Cerebellum (tissue), 4 donors: ENCODE measurements at places on chromosomes 3 and 15. TPM values are rescaled to one million over a fixed set of nuclear protein-coding genes. Genes with fewer than 3 reads are reported as not detected.

Gene UTS2B
- total RNA-seq = 0.64 TPM

Gene CCDC9B
- 0.73 TPM for total RNA-seq

Gene FBXO22
- total RNA-seq = 25.1 TPM

Gene HHLA2
- total RNA-seq = 0.18 TPM

DNA sequence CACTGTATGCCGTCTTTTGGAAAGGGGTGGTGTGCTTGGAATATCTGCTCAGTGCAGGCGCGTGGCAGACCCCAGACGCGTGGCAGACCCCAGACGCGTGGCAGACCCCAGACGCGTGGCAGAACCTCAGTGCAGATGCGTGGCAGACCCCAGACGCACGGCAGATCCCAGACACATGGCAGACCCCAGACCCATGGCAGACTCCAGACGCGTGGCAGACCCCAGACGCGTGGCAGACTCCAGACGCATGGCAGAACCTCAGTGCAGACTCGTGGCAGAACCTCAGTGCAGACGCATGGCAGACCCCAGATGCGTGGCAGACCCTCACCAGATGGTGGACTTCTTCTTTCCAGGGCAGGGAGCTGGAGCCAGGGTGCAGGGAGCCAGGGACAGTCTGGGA is 637 bp upstream of the MUC4 start:
- DNase-seq = no peak

DNA sequence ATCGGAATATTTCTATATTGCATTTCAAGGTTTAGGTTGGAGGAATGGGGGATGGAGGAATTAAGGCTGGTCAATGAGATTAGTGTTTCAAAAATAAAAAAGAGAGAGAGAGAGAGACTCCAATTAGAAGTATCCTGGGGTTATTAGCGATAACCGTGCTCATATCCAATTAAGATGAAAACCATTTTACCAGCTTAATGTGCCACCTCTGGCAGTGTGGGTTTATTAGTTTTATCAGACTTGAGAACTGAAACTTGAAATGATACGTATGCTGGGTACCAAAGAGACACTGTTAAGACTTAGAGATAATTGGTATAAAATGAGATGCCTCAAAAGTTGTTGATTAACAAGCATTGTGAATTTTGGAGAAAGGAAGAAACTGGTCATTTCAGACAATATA is 251.5 kb upstream of the NR2F2 start:
- DNase-seq = no peak

DNA sequence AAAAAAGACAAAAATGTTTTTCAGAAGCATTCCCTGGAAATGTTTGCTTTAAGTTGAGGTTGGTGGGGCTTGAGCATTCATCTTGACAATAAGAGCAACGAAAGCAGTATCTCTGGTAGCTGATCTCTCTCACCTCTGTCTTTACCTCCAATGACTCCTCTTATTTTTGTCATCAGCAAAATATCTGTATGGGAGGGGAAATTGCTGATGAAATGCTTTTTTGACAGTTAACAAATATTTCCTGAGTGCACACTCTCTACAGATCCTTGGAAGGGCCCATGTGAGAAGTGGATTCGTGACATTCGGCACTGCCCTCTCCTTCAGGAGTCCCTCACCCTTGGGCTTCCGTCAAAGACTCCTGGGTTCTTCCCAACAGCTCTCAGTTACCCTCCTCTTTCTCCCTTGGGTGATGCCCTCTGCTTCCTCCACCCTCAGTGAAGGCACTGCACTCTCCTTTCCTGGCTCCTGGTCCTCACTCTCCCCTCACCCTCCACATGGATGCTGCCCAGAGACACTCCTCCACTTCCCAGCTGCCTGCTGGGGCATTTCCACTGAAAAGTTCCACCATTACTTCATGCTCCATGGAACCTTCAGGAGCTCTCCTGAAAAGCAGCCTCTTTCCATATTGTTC is 2.9 kb upstream of the CGNL1 start:
- no peak for DNase-seq

DNA sequence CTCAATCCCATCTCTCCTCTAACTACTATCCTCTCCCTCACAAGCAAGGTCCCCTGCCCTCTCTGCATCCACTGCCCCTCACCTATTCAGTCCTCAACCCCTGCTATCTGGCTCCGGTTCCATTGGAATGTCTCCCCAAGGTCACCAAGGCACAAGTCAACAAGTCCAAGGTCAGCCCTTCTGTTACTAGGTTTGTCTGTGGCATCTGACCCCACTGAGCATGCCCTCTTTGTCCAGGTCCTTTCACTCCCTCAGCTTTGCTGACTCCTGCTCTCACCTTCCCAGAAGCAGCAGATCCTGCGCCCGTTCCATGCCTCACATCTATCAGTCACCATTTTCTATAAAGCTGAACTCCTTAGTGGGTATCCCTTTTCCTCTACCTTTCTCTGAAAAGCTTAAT is 8.3 kb upstream of the SEMA7A start:
- no peak for DNase-seq

DNA sequence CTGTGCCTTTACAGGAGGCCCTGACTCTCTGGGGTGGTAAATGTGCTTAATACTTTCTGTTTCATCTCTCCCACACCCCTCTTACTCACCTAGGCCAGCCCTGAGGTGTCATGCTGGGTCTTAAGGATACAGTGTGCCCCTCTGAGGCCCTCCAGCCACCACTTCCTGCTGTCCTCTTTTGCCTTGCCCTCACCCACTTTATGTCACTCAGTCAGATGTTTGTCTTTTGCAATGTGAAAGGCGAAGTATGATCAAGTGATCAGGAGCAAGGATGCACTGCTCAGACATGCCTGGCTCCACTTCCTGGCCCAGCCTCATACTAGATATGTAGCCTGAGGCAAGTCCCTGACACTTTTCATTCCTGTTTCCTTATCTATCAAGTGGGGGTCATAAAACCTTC is 339.0 kb upstream of the NR2E3 start:
- DNase-seq = no peak

DNA sequence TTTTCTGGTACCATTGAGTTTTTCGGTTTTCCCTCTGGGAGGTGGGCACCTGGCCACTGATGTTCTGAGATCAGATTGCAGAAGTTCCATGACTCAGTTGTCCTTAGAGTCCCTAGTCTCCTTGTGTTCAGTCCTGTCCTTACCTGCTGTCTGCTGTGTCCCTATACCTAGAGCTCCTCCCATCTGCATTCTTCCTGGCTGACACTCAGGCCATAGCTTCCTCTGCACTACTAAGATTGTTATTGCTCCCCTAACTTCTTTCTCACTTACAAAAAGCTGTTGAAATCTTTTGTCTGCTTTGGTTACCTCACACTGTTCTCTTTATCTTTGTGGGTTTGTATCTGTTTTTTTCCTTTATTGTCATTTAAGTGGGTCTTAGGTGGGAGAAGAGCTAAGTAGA is 13.2 kb downstream of the USP3 start:
- DNase-seq = no peak

- DNase-seq = no peak
These were observed 236.0 kb upstream of the GOLGA6L4 start for GRCh38 chr15:83999396-84000135.

DNA sequence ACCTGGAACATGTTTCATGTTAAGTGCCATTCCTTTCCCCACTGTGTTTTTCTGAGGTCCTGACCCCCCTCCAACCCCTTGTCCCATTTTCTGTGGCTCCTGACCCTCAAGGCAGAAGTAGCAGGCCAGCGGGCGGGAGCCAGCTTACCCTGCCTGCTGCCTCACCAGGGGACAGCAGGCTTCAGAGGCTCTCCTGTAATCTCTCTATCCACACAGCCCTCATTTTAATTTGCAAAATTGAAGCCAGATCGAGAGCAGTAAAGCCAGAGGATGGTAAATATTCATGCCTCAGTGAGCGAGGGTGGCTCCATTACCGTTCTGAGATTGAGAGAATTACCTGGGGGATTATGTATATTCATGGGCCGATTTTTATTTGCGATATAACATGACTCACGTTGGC is 147.6 kb downstream of the DNAJB8 start:
- DNase-seq = no peak

DNA sequence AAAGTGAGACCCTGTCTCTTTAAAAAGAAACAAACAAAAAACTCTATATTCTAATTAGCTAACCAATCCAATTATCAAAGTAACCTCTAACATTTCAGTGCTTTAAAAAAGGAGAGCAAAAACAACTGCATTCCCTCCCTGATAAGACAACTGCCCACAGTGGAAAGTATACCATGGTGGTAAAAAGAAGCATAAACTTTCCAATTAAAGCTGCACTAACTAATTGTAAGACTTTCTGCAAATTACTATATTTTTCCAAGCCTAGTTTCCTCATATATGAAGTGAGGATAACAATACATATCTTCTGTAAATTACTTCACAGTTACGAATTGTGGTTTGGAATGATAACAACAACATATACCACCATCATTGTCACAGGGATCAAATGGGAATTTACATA is 35.5 kb downstream of the STAG1 start:
- no peak for DNase-seq

- DNase-seq = no peak
These were observed 265.9 kb downstream of the SHQ1 start for GRCh38 chr3:72582211-72582878.

DNA sequence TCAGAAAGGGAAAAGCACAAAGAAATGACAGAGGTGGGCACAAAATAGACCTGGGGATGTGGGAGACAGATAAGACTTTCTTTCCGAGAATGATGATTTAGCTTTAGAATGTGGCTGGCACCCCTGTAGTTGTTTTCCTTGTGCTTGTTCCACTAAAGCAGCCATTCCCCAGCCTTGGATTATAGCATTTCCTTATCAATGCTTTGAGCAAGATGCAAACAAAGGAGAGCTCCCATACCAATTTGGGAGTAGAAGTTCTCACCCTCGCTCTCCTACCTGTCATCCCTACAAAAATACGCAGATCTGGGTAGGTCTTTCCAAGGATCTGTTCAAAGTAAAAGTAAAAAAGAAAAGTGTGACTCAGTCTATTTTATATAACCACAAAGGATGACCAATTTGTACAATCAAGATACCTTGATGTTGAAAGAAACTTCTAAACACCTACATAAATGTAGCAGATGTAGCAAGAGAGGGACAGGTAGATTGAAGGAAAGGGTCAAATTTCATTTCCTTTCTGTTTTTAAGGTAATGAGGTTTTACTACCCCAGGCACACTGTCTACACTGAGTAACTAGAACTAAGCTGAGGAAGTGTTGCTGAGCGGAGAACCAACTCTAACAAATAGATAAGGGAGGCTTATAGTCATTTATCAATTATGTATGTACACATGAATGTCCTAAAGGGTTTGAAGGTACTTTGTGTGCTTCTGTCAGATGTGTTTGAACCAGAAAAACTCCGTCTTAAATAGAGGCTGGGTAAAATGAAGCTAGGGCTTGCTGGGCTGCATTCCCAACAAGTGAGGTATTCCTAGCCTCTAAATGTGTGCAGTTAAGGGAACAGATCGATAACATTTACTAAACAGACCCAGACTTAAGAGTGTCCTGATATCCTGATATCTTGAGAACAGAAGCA is 91.1 kb upstream of the LRRN1 start:
- no peak for DNase-seq

DNA sequence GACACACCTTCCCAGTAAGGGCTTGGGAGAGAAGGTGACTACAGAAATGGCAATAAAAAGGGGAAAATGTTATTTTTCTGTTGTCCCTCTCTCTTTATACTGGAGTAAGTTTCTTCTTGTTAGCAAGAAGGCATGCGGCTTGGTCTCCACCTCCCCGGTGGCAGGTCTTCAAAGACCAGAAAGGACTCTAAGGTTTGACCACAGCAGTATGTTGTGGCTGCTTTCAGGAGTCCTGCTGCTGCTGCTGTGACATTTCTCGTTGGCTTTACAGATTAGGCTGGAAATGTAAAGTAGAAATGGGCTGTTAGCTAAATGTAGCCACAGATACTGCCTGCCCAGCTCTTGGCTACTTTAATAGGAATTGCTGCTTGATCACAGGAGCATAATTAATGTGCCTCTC is 175.8 kb upstream of the ZBTB20 start:
- DNase-seq = peak; percentile 33

GRCh38 chr3:28751864-28752263 is 403.2 kb upstream of the AZI2 start:
- no peak for DNase-seq

DNA sequence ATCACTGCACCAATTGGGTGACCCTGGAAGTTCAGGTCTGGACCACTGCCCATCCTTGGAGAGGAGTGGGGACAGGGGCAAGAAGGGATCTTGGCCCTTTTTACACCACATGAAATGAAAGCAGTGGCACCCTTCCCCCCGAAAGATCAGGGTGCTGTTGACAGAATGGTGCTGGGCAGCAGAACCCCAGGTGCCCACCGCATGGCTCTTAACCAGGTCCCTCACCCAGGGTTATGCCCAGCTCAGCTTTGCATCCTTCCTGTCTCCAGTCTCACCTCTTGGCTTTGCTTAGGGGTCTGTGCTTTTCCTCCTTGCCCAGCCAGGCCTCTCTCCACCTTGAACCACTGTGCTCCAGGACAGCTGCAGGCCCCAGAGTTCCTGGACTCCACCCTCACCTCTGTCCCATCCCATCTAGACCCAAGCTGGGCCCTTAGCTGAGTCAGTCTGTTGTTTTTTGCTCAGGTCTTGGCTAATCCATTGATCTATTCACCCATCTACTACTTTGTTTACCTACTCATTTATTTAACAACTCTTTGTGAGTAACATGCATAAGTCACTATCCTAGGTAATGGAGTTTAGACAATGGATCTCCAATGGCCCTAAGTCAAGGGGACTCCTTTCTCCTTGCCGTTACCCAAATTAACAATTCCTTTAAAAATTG is 77.1 kb upstream of the PRR23E start:
- DNase-seq = no peak

DNA sequence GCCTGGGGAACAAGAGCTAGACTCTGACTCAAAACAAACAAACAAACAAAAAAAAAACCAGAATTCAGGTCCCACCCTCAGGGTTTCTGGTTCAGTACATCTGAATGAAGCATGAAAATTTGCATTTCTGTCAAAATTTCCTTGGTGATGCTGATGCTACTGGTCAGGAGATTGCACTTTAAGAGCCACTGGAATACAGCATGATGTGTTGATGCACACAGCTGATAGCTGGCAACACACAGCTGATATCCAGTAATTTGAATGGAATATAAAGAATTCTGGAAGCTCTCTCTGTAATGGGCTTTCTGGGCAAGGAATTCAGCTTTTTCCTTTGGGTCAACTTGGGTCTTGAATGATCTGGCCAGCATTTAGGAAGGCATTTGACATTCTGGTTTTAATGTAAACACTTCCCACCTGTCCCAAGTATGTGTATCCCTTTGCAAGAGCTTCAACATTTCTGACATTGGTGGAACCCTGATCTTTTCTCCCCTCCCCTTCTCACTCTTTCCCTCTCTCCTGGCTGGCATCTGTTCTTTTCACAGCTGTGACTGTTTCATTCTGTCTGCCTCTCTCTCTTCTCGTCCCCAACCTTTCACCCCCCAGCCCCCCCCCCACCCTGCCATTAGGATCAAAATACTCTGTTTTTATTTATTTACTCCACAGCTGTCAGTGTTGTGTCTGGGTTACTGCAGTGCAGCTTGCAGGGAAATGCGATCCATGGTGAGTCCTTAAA is 189.5 kb downstream of the TPRG1 start:
- DNase-seq = no peak
